Right forelimb (tissue), 1 donor: ENCODE measurements at places on chromosomes 16 and 17.

DNA sequence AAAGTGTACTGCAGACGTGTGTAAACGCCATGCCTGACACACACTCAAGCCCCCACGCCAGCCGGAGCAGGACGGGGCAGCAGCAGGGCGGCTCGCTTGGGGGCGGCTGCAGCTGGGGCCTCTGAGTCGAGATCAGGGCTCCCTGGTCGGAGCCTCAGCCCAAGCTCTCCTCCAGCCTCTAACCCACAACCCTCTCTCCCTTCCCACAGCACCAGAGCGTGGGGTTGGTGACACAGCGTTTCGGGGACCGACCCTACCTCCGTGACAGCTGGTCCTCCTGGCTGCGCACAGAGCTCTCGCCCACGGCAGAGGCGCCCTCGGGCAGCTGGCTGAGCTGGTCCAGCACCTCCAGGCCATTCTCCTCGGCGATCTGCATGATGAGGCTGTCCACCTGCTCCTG, 11.2 kb downstream of the CHMP1A start:
- DNase-seq: no peak

DNA sequence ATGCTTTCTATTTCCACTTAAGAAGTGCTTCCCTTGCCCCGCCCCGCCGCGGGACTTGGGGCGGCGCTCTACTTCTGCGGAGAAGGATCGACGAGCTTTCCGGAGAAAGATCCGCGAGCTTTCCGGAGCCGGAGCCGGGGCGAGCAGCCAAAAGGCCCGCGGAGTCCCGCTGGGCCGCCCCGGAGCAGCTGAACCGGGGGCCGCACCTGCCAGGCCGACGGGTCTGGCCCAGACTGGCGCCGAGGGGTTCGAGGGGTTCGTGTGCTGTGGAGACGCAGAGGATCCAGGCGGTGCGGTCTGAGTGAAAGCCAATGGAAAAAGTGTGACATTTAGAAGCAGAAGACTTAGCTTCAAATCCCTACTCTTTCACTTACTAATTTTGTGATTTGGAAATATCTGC, 50.8 kb downstream of the TBC1D26 start:
- DNase-seq: peak; percentile 78

DNA sequence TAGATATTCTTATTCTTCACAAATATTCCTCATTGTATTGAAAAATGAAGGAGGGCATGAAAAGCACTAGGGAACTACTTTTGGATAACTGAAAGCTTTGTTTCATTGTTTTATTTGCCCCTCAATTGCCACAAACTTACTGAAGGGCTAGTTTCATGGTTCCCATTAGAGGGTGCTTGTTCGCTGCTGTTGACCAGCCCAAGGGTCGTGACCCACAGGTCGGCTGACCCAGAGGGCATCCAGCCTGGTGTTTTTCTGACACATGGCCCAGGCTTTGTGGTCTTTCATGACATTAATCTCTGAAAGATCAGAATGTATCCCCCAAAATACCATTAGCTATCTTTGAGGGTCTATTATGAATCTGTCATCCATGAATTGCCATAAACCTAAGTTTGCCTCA, 30.0 kb downstream of the DGKE start:
- DNase-seq: no peak

GRCh38 chr16:66262253-66263167, 104.0 kb upstream of the CDH5 start:
- peak; percentile 63 for DNase-seq

DNA sequence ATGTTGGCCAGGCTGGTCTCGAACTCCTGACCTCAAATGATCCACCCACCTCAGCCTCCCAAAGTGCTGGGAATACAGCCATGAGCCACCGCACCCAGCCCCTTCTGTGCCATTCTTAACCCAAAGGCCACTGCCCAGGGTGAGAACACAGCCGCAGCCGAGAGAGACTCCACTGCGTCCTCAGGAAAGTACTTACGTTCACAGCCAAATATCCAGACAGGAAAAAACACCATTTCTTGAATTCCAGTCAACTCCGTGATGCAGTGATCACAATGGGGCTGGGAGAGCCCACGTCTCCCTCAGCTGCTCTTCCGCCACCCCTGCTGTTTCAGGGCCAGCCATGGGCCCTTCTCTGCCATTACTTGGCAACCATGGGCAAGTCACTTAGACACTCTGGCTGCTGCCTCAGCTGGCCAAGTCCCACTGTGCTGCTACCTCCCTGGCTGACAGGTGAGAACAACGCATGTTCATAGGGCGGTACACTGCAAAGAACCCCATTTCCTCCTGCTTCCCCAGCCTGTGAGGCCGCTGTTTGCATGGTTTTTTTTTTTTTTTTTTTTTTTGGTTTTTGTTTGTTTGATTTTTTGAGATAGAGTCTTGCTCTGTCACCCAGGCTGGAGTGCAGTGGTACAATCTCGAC, 4.3 kb downstream of the CDIP1 start:
- DNase-seq: no peak

DNA sequence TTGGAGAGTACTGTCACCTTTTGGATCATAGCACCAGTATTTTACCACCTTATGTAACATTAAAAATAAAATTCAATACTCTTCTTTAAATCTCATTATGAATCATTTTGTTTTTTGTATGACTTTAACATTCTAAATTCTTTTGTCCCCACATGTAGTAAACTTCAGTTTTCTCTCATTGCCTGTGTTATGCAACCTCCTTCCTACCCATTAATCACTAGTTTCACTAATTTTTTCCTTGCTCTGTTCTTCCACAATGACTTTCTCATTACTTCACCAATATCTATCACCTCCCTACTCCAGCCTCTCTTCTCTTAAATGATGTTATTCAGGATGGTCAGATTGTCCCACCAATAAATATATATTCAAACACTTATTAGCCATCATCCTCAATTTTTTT, 68.7 kb downstream of the TTC19 start:
- DNase-seq: no peak
